ENCODE measurements at places on chromosomes 13 and 19.

DNA sequence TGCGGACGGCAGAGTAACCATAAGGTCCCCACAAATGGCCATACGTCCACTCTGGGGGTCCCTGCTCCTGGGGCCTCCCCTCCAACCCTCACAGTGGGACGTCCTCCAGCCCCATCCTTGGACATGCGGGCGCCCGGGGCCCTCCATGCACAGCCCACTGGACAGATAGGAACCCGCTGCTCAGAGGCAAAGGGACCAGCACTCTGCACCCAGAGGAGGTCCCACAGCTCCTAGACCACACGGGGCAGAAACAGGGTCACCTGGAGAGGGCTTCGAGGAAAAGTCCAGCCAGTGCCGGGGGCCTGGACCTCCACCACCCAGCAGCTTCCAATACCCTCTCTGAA lies 11.1 kb downstream of the REXO1 start:
- no peak for DNase-seq

DNA sequence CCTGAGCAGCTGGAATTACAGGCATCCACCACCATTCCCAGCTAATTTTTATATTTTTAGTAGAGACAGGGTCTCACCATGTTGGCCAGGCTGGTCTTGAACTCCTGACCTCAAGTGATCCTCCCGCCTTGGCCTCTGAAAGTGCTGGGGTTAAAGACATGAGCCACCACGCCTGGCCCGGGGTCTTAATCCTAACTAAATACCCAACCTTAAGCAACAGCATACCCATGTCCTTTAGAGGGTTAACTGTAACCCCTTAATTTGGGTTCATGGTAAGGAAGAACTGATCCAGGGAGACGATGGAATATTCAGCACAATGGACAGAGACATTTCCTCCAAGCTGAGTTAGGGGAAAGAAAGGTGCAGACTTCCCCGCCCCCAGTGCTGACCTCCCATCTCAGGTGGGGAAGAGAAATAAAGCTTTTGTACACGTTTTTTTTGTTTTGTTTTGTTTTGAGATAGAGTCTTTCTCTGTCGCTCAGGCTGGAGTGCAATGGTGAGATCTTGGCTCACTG lies 8.7 kb upstream of the GALP start:
- DNase-seq: no peak

- no peak for DNase-seq
Measured at GRCh38 chr19:52351512-52351911, 15.5 kb downstream of the ZNF610 start.

GRCh38 chr13:25024175-25024574 lies 71.8 kb upstream of the PABPC3 start:
- DNase-seq: no peak
